ENCODE measurements at places on chromosomes 4 and X.

DNA sequence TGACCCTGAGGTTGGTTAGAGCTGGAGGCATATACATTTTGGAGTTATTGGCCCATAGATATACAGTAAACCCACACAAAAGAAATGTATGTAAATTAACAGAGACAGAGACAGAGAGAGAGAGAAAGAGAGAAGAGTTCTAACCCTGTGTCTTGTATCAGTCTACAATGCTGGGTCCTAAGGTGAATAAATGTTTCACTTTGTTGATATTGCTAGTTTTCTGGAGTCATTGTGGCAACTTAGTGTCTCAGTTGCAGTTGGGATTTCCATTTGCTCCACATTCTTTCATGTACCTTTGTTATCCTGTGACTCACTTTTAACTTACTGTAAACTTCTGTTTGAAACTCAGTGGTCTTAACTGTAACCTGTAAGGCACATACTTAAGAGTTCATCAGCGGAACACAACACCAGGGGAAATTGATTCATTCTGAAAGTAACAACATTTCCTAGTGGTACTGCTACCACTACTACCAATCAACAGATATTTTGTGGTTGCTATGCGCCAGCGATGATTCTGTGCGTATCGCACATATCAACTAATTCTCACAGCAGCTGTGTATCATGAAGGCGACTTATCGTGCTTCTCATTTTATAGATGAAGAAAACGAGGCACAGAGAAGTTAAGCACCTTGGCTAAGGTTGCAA, 38.5 kb upstream of the ETDA start:
- no peak for DNase-seq

GRCh38 chr4:137531986-137532868, at the start of gene PCDH18:
Gene PCDH18 (minus strand): TSS chr4:137532494. CDS start chr4:137532088, 406 bp downstream.
- DNase-seq: peak; percentile 3

DNA sequence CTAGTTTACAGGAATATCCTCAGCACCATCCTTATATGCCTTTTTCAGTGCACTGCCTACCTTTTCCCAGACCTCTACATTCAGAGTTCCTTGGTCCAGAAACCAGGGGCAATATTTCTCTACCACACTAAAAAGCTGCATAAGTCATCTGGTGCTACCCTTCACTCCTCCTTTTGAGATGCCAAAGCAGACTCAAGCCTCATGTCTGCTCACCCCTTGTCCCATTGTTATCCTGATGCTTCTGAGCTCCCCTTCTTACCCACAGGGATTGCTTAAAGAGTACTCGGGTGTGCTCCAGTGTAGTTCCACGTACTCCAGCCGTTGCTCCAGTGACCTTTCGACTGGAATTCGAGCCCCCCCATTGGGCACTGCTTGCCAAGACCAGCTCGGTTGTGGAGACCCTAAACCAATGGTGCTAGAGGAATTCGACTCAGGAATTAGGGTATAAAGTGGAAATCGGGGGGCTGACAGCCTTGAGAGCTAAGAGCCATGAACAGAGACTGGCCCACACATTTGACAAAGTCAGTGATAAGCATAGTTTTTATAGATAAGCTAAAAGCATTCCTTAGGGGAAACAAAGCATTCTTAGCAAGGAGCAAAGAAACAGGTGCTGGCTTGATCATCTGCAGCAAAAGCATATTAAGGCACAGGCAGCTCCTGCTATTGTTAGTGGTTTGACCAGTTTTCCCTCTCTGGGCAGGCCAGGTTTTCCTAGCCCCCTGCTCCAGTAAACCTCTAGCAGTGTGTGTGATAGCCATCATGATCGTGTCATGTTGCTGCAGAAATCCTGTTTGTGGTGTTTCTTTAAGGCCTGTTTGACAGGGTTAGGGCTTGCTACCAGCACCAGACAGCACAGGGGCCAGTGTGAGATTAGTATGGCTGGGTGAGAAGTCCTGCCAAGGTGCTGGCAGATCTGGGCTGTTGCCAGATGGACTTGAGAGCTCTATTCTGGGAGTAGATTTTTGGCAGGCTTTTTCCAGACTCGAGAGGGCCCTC, 57.5 kb upstream of the WDR1 start:
- no peak for DNase-seq

DNA sequence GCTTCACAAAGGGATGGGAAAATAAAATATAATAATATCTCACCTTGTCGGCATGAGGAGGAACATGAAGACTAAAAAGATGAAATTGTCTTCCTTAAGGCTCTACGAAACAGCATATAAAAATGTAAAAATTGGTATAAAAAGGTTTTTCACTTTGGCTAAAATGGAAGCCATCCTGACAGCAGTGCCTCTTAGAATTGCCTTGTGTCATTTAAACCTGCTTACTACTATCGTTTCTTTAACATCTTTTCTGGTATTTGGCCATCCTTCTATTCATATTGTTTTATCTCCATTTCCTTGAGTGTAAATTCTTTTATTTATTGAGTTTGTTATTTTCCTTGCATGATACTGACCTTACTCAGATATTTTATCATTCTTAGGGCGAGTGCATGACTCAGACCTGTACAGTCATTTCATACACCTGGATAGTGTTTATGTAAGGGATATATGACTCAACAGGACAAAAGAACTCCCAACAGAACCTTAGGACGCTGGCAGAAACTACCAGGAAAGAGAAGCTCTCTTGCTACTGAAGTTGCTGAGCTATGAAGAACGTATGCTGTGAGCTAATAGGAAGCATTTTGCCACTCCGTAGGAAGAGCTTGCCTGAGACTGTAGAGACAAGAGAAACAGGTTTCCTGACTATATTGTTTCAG, 5.8 kb upstream of the CDKN2AIP start:
- no peak for DNase-seq

- DNase-seq: no peak
These were observed 45.3 kb downstream of the ANK2 start for GRCh38 chr4:113094802-113095201.

DNA sequence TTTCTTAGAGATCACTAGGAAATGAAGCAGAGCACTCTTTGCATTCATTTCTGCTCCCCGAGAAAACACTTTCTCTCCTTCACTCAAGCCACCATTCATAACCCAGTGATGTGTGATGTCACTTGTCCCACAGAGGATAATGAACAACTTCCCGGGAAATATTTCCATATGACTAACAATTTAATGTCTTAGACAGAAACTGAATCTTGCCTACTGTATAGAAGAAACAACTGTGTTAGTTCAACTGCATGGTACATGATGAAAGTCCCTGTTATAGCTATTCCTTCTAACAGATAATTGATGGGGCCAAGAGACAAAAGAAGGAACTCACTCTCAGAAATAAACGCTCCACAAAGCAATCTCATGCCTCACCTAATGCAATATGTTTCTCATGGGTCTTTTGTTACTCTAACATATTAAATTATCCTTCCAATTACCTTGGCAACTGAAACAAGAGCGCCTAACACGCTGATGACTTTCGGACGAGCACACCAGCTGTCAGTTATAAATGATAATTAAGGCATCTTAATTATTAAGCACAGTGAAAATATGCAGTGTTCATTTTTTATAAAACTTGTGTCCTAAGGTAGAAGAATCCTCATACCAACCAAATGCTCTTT, 113.7 kb upstream of the TLR3 start:
- DNase-seq: no peak

DNA sequence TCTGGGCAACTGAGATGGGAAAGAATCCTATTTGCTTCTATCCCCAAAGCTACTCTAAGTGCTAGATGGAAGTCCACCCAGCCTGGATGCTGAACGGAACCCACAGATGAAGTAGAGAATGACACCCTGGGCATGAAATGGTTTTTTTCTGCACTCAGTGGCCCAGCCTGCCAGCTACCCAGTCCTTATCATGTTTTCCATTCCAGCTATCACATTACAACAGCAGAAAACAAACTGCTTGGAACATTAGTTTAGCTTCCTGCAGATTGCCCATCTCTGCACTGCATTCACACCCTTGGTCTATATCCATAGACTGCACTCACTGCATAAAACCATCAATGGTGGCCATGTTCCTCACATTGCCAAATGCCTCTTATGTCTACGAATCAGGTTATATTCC, 79.1 kb downstream of the NYX start:
- DNase-seq: no peak

GRCh38 chrX:69298466-69299140, 133.3 kb upstream of the PJA1 start:
- DNase-seq: no peak

DNA sequence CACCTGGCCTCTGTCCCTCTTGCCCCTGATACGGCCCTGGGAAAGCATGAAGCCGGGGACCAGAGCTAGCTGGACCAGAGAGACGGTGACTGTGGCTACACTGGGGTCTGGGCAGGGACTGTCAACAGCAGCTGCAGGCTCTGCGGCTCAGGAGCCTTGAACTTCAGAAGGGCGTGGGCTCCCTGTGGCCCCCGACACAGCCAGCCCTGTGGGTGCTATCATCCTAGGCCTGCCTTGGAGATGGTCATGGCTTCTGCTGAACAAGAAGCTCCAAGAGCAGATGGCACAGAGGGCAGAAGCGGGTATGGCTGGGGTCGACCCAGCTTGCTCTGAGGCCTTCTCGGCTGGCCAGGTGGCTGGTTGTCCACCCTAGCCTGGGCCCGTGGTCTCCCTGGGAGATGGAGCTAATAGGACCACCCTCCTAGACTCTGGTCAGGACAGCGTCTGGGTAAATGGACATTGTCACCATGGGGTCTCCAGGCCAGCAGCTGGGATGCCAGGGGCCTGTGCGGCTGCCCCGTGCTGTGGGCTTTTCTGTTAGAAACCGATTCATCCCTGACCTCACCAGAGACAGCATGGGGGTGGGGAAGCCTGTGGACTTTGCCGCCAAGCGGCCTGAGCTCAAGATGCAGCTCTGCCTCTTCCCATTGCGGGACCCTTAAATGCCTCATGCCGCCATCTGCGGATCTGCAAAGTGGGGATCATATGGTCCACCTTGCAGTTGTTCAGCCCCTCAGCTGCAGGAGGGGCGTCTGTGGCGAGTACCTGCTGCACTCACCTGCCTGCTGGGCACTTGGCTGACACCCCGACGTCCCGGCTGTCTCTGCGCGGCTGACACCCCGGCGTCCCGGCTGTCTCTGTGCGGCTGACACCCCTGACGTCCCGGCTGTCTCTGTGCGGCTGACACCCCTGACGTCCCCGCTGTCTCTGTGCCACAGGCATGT, 21.1 kb downstream of the CPZ start:
- no peak for DNase-seq

- no peak for DNase-seq
These were observed 177.6 kb downstream of the CPE start for GRCh38 chr4:165556383-165556782.
